HuH-7.5 (cell line): ENCODE measurements at places on chromosomes 5 and 9.

- no peak for DNase-seq
Measured at GRCh38 chr5:15371184-15371583, 128.8 kb upstream of the FBXL7 start.

- no peak for DNase-seq
Measured at GRCh38 chr9:120692901-120693699, 21.2 kb downstream of the MEGF9 start.

- no peak for DNase-seq
Measured at GRCh38 chr9:128296340-128297220, 20.5 kb downstream of the SWI5 start.

GRCh38 chr9:128097543-128098296 lies 29.7 kb downstream of the SLC25A25 start:
- no peak for DNase-seq

DNA sequence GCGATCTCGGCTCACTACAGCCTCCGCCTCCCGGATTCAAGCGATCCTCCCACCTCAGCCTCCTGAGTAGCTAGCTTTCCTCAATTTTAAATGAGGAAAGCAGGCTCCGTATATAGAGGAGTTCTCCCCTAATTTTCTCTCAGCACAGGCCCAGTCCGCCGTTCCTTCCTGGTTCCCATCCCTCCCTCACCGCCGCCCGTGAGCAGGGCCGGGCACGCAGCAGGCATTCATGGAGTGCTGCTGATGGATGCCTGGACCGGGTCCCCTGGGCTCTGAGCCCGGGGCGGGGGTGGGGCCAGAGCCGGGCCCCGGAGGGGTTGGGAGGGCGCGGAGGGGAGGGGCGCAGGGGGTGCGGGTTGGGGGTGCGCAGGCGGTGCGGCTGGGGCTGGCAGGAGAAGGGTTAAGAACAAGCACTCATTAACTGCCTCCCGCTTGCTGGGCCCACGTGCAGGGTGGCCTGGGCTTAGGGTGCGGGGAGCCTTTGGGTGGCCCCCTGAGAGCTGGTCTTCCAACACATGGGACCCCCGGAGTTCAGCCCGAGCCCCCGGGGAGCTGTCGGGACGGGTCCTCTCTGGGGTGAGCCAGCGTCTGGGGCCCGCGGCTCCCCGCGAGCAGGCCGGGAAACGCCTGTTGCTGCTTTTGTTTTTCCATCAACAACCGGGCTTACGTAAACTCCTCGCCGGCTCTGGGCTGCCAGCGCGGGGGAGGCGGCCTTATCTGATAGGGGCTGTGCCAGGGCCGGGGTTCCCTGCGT lies 33.7 kb downstream of the LHX2 start:
- peak; percentile 59 for DNase-seq

GRCh38 chr5:64766941-64767340 lies 1.6 kb downstream of the SREK1IP1 start:
- DNase-seq, result no peak

DNA sequence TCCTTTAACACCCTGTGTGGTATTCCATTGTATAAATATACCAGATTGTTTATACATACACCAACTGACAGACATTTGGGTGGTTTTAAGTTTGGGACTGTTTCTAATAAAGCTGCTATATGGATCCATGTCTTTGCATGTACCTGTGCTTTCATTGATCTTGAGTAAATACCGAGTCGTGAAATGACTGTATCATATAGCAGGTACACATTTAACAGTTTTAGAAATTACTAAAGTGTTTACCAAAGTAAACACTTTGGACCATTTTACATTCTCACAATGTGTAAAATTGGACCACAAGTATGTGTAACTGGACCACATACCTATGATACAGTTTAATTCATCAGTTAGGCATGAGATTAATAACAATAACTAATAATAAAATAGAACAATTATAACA lies 175.2 kb downstream of the FBXL17 start:
- no peak for DNase-seq

DNA sequence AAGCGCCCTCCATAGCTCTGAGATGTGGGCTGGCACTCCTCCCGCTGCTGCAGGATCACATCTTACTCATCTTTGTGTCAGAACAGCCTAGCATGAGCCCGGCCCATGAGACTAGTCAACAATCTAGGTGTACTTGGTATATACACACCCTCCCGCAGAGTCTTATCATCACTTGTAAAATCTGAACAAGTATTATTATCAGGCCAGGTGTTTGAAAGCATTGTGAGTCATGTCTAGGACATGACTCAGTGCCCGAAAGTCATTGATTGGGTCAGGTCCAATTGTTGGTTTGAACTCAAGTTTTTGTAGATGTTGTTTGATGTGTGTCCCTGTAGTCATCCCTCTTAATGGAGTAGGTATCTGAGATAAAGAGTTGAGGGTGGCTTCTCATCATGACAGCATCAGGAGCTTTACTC lies 108.7 kb downstream of the CFAP90 start:
- no peak for DNase-seq

DNA sequence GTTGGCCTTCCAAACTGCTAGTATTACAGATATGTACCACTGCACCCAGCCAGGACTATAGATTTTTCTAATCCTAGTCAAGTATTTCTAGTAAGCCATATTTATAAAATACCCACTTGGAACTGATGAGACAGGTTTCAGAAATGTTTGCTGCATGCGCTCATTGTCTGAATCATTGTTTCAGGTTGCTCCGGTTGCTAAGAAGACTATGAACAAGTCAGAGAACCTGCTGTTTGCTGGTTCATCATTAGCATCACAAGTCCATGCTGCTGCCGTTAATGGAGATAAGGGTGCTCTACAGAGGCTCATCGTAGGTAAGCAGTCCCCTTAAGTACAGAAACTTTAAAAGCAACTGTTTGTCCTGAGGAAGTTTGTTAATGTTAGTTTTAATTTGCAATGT lies 5.3 kb downstream of the INVS start:
- no peak for DNase-seq

GRCh38 chr9:125332527-125332926 lies 70.9 kb downstream of the GAPVD1 start:
- DNase-seq, result no peak

DNA sequence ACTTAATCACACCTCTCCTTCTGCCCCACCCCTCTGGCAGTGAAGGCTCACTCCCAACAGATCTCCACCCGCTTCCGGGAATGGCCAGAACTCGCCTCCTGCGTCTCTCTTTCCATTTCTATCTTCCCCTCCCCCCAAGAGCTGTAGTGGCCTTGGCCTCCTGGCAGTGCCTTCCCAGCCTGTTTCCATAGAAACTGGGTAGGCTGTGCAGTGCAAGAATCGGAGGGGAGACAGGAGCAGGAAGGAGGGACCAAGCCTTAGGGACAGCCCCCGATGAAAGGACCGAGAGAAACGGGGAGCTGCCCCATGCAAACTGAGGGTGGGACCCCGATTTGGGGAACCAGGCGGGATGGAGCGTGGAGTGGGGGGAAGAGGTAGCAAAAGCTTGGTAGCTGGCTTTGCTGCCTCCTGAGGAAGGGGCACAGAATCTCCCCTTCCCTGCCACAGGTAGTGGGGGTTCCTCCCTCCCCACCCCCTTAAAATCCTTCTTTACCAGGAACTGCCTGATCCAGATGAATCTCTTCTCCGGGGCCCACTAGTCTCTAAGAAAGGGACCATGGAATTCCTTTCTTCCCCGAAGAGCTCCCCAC lies 4.5 kb upstream of the PCDH1 start:
- DNase-seq, result no peak

DNA sequence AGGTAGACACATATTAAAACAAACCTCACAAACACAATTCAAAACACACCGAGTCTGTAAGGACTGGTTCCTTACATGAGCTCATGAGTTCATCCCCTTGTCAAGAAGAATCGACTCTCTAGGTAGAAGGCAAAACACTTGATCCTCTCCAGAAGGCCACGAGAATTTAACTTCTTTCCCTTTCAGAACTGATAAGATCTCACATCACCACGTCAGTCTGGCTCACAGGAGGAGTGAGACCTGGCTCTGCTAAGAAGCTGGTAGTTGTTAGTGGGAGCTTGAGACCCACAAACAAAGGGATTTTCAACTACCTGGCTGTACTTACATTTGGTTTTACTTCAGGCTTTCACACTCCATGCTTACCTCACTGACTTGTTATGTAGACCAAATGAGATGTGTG lies 459.2 kb downstream of the ARHGEF28 start:
- no peak for DNase-seq

GRCh38 chr5:13276156-13276555 lies 668.3 kb downstream of the DNAH5 start:
- no peak for DNase-seq

DNA sequence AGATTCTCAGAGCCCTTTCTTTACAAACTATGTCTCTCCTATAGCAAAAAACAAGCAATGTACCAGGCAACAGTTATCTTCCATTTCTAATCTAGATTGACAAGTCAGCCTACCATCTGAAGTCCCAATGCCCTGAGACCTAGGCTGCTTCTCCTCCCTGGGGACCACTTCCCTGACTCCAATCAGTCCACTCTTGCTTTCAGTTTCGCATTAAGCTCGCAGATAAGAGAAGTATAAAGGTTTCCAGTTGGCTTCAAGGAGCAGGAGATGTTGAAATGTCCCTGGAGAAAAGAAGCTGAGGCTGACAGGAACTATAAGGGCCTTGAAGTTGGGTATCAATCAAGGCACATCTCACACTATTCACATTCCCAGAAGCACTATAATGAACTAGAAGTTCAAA lies 32.3 kb downstream of the ERP44 start:
- no peak for DNase-seq

GRCh38 chr5:134000696-134001453 lies 3.9 kb downstream of the VDAC1 start:
- no peak for DNase-seq

GRCh38 chr9:121182101-121182836 lies 19.4 kb downstream of the RAB14 start:
- no peak for DNase-seq

- no peak for DNase-seq
Measured at GRCh38 chr5:65264420-65264819, 217.3 kb downstream of the ADAMTS6 start.

GRCh38 chr5:110413856-110414255 lies 312.6 kb downstream of the TMEM232 start:
- no peak for DNase-seq

GRCh38 chr5:57986761-57987341 lies 473.0 kb downstream of the PLK2 start:
- no peak for DNase-seq

GRCh38 chr5:154498591-154498990 lies 20.6 kb upstream of the HAND1 start:
- no peak for DNase-seq

DNA sequence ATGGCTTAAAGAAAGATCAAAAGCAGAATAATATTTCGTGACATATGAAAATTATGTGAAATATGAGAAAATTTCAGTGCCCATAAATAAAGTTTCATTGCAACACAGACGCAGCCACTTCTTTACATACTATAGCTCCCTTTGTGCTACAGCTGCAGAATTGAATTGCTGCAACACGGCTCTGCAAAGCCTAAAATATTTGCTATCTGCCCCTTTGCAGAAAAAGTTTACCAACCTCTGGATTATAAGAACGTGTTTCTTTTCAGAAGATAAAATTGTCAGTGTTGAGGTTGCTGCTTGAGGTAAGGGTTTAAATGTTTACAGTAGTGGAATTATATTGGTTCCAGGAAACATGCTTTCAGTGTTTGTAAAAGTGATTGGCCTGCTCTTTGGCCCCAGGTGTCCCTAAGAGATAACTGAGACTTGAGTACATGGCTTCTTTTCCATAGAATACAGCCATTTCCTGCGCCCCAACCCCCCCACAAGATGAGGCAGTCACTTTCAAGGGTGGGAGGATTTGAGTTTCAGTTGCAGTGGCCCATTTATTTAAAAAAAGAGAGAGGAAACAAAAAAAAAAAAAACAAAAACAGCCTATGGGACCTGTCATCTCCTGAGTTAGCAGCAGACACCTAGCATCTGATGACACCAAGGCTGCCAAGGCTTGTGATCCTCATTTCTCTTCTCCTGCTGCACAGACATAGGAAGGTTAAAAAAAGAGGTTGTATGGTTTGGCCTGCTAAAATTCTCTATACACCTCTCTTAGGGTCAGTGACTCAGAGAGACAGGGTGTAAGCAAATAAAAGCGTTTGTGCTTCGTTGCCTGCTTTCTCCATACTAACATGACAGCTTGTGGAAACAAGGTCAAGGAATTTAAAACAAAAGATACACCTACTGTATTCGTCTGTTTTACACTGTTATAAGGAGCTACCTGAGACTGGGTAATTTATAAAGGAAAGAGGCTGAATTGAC lies 28.0 kb upstream of the HTR4 start:
- DNase-seq, result no peak

GRCh38 chr9:35842795-35843194 lies 13.8 kb downstream of the TMEM8B start:
- DNase-seq, result no peak

- DNase-seq, result no peak
Measured at GRCh38 chr5:56069652-56070226, 75.0 kb upstream of the IL6ST start.

DNA sequence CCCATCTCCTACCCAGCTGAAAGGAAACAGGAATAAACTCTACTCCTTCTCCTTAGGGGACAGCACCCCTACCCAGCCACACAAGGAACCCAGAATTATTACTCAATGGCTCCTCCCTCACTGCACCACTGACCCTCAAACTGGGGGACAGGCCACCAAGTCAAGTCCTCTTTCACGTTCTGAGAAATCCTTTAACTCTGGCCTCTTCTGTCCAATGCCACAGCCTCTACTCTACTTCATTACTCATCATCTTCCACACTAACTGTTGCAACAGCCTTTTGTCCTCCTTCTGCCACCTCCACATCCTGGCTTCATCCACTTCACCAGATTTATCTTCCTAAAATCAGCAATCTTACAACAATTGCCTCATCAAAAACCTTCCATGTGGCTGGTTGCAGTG lies 6.8 kb downstream of the TTC39B start:
- DNase-seq, result no peak

DNA sequence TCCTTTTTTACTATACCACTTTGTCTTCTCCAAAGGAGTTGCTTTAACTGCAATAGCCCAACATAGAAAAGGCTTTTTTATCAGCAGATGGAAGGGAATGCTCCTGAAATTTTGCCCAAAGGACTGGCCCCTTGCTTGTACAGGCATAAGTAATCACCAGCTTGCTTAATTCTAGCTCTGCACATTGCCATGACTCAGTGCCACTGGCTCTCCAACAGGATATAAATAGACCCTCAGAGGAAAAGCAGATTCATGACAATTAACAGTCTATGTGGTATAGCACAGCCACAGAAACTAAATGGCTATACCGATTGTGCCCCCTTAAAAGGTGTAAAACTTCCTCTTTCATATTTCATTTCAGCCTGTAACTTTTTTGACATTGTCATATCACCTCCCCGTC lies 227.0 kb downstream of the ZNF608 start:
- no peak for DNase-seq

- DNase-seq, result no peak
Measured at GRCh38 chr9:73264631-73265030, 113.0 kb downstream of the ANXA1 start.

- DNase-seq, result no peak
Measured at GRCh38 chr9:97594381-97594921, 38.7 kb downstream of the TSTD2 start.

DNA sequence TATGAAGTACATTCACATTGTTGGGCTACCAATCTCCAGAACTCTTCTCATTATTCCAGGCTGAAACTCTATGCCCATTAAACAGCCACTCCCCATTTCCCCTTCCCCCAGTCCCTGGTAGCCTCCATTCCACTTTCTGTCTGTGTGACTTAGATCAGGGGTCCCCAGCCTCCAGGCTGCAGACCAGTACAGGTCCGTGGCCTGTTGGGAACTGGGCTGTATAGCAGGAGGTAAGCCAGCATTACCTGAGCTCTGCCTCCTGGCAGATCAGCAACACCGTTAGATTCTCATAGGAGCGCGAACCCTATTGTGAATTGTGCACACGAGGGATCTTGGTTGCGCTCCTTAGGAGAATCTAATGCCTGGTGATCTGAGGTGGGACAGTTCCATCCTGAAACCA lies 23.1 kb downstream of the ZNF618 start:
- DNase-seq, result no peak

- no peak for DNase-seq
Measured at GRCh38 chr9:136075134-136075841, 19.8 kb downstream of the NACC2 start.
